ENCODE measurements at places on chromosomes 2 and 18.
A peak's percentile ranks its signal among the peaks of the same experiment; 100 is the strongest.

GRCh38 chr2:181183878-181184542 is 203.6 kb downstream of the UBE2E3 start:
- no peak for DNase-seq

GRCh38 chr2:122191331-122191730 is 435.9 kb downstream of the TSN start:
- DNase-seq = no peak

DNA sequence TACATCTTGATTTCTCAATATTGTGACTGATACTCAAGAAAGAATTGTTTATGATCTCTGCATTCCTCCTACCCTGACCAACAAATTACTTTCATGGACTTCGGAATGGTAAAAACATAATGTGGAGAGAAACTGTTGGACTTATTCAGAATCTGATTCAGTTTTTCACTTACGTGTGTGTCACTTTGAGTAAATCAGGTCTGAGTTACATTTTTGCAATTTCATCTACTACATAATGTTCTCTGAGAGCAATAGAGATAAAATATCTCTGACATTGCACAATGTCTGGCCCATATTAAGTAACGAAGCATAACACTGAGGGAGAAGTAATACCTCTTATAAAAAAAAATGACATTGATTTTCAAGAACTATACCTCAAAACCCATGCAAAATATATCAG is 1337.9 kb upstream of the CHAC2 start:
- no peak for DNase-seq

DNA sequence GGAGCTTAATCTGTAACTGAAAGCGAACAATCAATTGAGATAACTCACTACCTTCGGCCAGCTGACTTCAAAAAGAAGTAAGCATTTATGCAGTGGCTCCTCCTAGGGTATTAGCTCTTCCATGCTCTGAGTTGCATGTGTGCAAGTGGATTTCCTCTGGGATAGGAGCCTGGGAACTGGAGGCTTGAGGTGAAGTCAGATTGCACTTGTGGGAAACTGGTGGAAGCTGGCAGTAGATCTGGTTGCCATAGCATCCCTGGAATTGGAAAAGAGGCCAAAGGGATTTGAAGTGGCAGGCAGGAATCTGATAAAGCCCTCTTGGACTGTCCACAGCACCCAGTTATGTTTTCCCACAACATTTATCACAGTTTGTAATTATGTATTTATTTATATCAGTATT is 50.6 kb upstream of the FMNL2 start:
- no peak for DNase-seq

DNA sequence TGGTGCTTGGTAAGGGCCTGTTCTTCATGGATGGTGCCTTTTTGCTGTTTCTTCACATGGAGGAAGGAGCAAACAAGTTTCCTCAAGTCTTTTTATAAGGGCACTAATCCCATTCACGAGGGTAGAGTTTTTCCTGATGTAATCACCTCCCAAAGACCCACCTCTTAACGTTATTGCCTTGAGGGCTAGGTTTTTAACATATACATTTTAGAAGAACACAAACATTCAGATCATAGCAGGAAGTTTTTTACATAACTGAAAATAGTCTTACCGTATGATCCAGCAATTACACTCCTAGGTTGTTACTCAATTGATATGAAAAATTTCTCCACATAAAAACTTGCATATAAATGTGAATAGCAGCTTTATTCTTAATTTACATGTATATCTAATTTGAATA is 976.3 kb downstream of the DSC3 start:
- DNase-seq = no peak

GRCh38 chr2:66428986-66429612 is 5.8 kb upstream of the MEIS1 start:
- DNase-seq = no peak

DNA sequence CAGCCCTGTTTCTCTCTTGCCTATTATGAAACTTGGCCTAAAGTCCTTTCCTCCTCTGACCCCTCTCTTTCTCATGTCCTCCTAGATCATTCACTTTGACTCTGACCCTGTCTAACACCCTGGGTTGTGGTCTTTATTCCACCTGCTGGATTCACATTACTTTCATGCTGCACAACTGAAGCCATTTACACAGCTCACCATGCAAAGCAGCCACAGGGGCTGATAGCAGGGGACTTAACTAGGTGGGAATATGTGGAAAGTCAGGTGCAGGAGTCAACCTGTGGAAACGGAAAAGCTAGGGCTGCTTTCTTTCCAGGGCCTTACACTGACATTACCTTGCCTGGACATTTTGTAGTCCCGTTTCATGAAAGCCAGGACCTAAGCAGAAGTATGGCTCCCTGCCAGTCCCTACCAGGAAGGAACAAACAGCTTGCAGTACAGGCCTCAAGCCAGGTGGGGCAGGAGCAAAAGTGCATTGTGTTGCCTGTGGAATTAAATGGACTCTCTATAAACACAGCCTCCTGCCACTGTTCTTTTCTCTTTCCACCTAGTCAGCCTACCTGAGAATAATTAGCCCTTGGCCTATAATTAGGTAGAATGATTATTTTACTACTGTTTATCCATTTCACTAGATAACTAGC is 11.8 kb downstream of the MAPRE3 start:
- DNase-seq = peak; percentile 4

GRCh38 chr2:68650645-68651044 is 7.3 kb downstream of the PROKR1 start:
- DNase-seq = no peak

DNA sequence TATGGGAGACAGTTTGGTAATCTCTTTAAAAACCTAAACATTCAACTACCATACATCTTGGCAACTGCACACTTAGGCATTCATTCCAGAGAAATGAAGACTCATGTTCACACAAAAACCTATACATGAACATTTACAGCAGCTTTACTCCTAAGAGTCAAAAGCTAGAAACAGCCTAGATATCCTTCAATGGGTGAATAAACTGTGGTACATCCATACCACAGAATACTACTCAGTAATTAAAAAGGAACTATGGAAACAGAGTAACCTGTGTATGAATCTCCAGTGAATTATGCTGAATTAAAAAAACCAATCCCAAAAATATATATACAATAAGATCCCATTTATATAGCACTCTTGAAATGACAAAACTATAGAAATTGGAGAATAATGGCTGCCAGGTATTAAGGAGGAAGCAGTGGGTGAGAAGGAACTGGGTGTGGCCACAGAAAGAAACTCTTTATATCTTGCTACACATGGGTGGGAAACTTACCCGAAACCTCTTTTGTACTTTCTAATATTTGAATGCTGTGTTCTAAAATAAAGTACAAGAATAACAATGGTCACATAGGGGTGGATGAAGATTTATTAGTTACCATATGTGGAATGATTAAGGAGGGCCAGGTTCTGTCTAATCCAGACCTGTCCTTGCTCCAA is 13.7 kb downstream of the SESTD1 start:
- no peak for DNase-seq

DNA sequence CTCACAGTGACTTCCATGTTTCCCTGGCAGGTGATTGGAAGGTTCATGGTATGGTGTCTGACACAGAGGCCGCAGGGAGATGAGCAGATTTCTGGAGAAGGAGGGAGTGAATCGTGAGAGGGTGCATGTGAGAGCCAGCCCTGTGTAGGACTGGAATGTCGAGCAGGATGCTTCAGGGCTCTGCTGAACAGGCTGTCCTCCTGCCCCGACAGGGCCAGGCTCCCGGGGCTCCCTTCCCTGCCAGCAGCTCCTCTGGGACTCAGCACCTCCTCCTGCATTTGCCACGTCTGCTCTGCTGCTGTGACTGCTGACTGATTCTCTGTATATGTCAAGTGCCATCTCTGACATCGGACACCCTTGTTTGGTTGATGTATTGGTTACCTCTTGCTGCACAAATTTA is 38.5 kb upstream of the INHBB start:
- DNase-seq = no peak

GRCh38 chr2:176479961-176480360 is 210.7 kb downstream of the MTX2 start:
- DNase-seq = no peak

- DNase-seq = no peak
Observed at GRCh38 chr2:42238644-42239288, 69.6 kb downstream of the EML4 start.

GRCh38 chr2:60493804-60494387 is 59.6 kb downstream of the BCL11A start:
- no peak for DNase-seq

- DNase-seq = no peak
Observed at GRCh38 chr18:23204589-23205235, 69.4 kb downstream of the CABLES1 start.

GRCh38 chr2:191740016-191740419 is 62.1 kb downstream of the NABP1 start:
- no peak for DNase-seq

DNA sequence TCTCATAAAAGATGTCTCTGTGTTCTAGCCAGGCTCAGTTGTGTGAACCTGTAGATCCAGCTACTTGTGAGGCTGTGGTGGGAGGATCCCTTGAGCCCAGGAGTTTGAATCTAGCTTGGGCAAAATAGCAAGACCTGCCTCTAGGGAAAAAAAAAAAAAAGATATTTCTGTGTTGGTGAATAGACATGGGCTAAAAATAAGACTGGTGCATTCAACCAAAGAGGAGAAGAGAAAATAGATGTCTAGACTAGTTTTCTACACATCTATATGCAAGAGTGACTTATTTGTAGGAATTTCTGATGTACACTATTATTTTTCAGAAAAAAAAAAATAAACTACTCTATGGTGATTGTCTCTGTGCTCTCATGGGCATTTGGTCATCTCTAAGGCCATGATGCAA is 555.1 kb downstream of the BCL11A start:
- no peak for DNase-seq

DNA sequence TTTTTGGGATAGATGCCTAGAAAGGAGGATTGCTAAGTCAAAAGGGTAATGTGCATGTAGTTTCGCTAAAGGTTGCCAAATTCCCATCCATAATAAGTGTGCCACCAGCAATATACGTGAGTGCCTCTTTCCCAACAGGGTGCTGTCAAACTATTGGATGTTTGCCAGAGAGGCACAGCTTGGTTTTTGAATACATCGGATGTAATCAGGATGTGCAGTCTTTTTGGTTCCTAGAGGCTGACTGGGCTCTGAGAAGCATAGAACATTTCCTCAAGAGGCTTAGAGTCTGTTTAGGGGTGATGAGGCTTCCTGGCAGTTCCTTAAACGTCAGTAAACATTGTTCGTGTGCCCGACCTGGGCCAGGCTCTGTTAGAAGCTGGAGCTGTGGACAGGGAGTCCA is 28.0 kb downstream of the AGAP1 start:
- DNase-seq = no peak

DNA sequence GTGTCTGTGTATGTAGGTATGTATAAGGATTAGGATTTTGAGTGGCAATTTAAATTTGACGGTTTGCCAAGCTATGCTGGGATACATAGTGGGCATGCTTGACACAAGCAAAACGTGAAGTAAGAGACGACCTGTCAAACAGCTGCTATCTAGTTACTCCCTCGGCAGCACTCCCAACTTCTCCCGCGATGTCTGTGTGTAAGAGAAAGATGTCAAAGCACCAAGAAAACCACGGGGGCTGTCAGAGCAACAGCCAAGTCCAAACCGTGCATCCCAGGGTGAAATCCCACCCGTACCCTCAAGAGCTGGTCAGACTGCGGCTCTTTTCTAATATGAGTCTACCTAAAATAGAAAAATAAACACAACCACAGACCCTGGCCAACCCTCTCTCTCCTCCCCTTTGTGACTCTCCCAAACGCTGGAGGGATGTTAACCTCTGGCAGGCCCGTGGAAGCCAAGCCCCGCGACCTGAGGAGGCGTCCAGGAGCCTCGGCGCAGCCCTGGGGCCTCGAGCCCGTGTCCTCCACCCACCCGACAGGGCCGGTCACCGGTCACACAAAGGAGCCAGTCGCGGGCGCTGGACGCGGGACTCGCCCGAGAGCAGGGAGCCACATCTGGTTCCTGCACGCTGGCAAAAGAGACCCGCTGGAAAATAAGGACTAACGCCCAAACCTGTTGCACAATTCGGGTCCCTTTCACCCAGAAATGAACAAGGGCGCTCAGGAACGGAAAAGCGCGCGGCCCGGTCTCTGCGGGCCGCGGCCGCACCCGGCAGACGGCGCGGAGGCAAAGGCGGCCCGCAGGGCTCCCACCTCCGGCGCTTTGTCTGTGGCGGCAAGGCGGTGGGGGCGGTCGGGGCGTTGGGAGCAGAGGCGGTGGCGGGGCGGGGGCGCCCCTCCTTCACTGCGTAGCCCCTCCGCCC is 925 bp downstream of the SESTD1 start:
- no peak for DNase-seq

DNA sequence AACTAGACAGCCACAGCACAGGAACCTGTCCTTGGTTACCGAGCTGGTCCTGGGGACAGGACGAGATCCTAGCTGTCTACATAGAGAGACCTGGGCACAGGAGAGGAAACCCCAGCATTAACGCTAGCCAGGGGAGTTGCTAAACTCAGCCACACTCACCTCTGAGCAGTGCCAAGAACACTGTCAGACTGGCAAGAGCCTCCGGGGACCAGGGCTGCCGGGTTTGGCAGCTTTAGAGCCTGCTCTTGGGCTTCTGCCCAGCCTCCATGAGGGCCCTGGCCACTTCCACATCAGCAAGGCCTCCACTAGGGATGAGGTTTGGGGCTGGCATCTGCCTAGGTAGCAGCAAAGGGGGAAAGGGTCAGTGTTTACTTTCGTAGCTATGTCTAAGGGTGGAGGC is 6.7 kb downstream of the TMBIM1 start:
- no peak for DNase-seq

- DNase-seq = no peak
Observed at GRCh38 chr18:80233201-80233835, 14.0 kb downstream of the PARD6G start.

- DNase-seq = no peak
Observed at GRCh38 chr18:46419391-46420141, 237.5 kb downstream of the LOXHD1 start.
